ENCODE measurements at places on chromosomes 1 and 21.

GRCh38 chr1:91730801-91731732, 154.9 kb downstream of the TGFBR3 start:
- DNase-seq: no peak

GRCh38 chr1:210291786-210292230, 36.9 kb upstream of the HHAT start:
- no peak for DNase-seq

- peak; percentile 35 for DNase-seq
These were observed 991 bp downstream of the PRMT6 start for GRCh38 chr1:107057197-107058133.

- DNase-seq: no peak
These were observed 2.8 kb downstream of the SRSF10 start for GRCh38 chr1:23977187-23977853.

DNA sequence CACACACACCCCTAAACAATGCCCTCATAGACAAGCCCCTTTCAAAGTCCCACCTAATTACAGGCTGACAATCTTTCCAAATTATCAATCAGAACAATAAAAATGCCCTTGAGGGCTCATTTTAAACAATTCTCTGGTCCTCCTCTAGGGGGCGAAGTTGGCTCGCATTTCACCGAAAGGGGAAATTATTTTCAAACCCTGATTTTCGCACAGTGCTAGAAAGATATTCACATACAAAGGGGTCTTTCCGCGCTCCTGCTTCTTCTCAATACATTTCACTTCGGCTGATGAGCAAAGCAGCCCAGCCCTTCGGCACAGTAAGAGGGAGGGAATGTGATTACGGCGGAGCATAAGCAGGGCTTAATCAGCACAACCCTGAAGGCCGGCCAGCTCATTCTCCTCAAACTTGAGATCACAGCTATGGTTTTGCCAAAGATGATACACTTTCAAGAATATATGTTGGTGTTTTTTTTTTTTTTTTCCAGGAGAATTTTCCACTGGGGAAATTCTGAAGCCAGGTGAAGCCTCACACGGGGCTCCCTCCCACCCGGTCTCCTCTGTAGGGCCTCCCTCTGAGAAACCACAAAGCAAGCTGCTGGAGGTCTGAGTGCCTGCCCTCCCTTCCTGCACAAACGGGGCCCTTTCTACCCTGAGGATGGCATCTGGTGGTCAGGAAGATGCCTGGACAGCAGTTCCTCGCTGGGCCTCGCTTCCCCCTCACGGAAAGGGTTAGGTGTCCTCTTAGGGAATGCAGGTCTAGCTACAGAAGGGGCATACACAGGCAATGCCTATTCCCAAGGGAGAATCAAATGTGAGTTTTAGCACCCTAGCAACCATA, 66.9 kb downstream of the GNG12 start:
- peak; percentile 76 for DNase-seq

GRCh38 chr1:78047106-78047505, 1.3 kb downstream of the GIPC2 start:
- no peak for DNase-seq

- no peak for DNase-seq
These were observed 239.5 kb downstream of the RYR2 start for GRCh38 chr1:237281481-237281880.

DNA sequence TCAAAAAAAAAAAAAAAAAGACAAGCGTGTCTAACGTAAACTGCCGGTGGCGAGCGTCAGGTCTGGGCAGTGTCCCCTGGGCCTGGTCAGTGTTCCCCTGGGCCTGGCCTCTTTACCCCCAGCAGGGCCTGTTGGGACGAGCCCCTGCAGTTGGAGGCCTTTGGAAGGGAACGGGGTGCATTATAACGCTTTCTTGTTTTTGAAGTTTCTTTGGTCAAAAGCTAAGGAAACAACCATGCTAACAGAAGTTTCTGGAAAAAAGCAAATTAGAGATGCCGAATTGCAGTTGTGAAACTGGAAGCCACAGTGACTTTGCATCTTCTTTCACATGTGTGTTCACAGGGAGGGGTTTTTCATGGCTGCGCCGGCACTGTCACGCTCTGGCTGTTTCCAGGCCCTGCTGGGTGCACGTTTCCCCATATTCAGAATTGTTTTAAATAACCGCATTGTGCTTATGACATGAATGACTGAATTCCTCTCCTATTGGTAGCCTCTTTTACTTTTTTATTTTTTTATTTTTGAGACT, 16.0 kb downstream of the RRP1 start:
- DNase-seq: no peak

GRCh38 chr1:202565890-202566602, 144.2 kb downstream of the SYT2 start:
- no peak for DNase-seq

- no peak for DNase-seq
These were observed 112.9 kb downstream of the FCRL5 start for GRCh38 chr1:157439302-157439954.

- no peak for DNase-seq
These were observed 26.4 kb upstream of the EYA3 start for GRCh38 chr1:28114844-28115243.

DNA sequence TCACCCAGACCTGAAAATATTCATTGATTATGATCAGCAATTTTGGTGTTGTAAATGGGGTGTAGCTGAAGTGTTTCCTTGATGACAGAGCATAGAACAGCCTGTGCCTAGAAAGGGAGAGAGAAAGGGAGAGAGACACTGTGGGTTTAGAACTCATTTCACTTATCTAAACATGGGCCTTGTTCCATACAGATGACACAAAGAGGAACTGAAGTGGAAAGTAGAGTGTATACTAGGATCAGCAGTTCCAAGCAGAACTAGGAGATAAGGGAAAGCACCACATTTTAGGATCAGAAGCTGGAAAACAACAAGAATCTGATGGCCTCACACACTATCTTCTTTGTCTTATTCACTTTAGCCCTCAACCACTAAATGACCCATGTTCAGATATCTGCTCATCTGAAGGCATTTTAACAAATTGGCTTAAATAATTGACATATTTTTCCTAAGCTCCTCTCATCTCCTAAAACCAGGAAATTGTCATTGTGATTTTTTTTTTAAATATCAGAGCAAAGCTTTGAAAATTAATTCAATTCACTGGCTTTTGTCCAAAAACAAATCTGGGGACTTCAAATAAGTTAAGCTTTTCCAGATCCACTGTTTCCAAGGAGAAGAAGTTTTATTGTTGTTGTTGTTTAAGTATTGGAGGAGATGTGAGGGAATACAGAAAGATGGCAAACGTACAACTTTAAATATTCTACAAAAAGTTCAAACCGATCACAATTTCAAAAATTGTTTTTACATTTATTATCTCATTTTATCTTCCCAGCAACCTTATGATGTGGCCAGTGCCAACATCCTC, 103.8 kb downstream of the LYPLAL1 start:
- DNase-seq: no peak

DNA sequence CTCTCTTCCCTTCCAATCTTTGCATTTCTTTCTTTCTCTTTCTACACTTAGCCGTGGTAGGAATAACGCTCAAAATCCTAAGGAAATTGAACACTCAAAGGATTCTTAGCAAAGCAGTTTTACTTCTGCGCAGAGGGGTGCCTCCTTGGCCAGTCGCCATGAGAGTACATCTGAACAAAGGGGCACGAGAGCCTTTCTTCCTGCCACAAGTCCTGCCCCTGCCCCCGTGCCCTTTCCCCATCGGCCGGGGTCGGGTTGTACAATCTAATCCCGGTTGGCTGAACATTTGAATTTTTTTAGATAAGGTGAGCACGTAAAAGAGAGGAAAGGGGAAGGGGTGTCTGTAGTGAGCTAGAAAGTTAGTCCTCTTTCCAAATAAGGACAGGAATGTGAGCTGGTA, 28.6 kb upstream of the COL6A1 start:
- no peak for DNase-seq

GRCh38 chr1:61808968-61809367, 66.7 kb downstream of the PATJ start:
- no peak for DNase-seq

DNA sequence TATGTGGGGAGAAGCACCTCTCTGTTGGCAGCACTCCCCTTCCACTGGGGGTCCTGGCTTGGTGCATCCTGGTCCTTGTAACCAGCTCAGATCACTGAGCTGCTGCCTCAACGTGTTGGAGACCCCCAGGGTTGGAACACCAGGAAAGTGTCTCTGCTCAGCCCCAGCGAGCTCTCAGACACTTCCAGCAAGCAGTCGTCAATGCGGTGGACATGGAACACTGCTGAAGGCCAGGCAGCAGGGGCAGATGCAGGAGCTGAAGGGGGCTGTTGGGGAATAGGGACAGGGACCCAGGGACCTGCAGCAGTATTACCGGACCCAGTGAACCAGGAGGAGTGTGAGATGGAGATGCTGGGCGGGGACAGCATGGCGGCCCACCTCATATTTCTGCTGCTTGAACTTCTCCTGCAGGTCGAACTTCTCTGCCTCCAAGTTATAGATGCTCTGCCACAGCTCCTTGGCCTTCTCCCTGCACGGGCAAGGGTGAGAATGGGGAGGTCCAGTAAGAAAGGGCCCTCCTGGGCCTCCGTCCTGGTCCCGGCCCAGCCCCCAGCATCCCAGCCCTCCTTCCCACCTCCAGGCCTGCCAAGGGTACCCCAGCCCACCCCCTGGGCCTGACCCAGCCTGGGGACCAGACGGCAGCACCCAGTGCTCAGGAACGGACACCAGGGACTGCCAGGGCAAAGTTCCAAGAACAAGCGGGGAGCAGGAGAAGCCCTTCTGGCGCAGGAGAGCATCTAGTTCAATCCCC, 16.4 kb downstream of the TNNT2 start:
- no peak for DNase-seq

GRCh38 chr1:198756470-198756869, 117.6 kb downstream of the PTPRC start:
- DNase-seq: peak; percentile 37

DNA sequence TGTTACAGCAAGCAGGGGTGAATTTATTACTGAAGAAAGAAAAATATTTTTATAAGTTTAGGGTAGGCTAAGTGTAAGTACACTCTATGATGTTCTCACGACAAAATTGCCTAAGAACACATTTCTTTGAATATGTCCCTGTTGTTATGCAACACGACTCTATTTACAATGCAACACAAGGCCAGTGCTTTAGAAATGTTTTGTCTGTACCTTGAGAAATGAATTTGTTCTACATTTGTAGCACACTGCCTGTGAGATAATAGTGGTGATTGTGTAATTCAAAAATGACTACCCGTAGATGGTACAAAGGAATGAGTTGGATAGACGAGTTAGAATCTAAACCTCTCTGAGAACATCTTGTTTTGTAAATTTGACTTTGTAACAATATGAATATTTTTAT, 63.7 kb upstream of the IGSF5 start:
- DNase-seq: no peak

DNA sequence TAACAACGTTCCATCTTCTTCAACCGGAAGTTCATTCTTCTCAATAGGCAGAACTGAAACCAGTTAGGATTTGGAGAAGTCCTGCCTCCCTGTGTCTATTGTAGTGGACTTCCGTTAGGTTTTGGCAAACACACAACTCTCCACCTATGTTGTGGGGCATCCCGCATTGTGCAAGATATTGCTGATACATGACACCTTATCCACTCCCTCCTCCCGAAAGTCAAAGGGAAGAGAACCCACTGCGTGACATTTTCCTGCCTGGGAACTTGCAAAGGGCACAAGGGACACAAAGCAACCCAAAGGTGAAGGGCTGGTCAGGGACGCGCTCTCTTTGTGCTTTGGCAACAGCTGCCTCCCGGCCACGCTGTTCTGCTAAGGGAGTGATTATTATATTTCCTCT, 164.8 kb downstream of the TPR start:
- no peak for DNase-seq

DNA sequence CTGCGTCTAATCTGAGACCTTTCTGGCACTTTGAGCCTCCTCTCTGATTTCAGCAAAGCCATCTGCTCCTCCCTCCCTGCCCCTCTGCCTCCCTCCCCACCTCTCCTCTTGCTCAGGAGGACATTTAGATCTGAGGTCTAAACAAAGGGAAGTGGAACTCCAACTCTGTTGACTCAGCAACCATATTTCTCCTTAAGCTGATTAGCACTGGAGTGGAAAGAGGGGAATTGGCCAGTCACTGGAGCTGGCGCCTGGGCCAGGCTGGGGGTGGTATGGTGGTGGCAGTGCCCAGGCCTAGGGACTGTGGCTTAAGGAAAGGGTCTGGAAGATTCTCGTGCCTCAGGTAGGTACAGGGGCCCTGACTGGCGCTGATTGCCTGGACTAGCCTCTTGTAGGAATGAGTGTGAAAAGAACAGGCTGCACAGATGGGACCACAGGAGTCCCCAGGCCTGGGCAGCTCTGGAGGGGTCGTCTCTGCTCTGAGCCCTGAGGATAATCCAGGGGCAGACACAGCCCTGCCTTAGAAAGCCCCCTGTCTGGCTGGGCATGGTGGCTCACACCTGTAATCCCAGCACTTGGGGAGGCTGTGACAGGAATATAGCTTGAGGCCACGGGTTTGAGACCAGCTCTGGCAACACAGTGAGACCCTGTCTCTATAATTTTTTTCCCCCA, 11.9 kb downstream of the SH2D2A start:
- DNase-seq: peak; percentile 12

- no peak for DNase-seq
These were observed 43.2 kb upstream of the FMO2 start for GRCh38 chr1:171141688-171142415.

GRCh38 chr1:56070601-56071000, 508.8 kb downstream of the PLPP3 start:
- no peak for DNase-seq

DNA sequence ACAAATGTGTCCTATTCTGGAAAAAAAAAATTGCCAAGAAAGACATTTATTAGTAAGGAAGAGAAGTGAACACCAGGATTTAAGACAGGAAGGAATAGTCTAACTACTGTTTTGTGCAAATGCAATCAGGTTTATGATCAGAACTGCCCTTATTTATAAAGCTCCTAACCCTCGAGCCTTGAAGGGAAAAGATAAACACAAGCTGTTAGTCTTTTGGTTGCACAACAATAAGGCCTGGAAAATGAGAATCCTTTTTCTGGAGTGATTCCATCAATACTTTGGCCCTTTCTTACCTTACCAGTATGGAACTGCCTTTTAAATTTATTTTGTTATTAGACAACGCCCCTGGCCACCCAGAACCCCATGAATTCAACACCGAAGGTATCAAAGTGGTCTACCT, 52.9 kb downstream of the SNRPE start:
- no peak for DNase-seq

GRCh38 chr1:183882335-183883167, 77.6 kb downstream of the RGL1 start:
- no peak for DNase-seq

DNA sequence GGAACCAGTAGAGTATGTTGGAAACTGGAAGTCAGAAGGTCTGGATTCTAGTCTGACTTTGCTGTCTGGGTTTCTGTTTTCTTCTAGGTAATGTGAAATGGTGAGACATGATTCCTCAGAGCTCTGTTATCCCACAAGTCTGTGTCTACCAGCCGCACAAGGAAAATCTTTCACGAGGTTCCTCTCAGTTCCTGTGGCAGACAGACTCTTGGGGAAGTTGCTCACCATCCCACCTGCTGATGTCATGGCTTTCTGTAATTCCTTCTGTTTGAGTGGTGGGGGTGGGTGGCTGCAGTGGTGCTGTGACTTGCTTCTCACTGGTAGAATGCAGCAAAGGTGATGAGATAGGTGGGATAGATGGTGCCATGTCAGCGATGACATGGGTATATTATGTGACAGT, 17.1 kb upstream of the SCMH1 start:
- no peak for DNase-seq

- no peak for DNase-seq
These were observed 12.7 kb upstream of the AK2 start for GRCh38 chr1:33049371-33049770.

GRCh38 chr1:218408135-218408534, 63.0 kb downstream of the TGFB2 start:
- no peak for DNase-seq
